ENCODE measurements at places on chromosomes 7 and 10.

DNA sequence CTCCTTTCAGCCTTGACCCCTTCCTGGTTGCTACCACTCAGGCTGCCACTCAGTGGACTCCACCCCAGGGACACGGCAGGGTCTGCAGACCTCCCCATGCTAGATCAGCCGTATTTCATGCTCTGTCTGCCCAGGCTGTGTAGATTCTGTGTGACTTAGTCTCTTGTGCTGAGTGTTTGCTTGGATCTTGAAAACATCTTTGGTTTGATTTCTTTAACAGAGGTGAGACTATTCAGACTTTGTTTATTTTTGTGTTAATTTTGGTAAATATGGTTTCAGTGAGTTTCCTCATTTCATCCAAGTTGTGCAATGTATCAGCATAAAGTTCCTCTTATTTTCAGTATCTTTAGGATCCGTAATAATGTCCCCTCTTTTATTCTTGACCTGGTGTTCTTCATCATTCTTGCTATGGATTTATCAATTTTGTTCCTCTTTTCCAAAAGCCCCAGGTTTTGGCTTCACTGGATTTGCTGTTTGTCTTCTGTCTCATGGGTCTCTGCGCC lies 21.2 kb upstream of the PWWP2B start:
- DNase-seq, result no peak

GRCh38 chr7:42876182-42877068 lies 35.4 kb downstream of the C7orf25 start:
- DNase-seq, result peak; percentile 61

DNA sequence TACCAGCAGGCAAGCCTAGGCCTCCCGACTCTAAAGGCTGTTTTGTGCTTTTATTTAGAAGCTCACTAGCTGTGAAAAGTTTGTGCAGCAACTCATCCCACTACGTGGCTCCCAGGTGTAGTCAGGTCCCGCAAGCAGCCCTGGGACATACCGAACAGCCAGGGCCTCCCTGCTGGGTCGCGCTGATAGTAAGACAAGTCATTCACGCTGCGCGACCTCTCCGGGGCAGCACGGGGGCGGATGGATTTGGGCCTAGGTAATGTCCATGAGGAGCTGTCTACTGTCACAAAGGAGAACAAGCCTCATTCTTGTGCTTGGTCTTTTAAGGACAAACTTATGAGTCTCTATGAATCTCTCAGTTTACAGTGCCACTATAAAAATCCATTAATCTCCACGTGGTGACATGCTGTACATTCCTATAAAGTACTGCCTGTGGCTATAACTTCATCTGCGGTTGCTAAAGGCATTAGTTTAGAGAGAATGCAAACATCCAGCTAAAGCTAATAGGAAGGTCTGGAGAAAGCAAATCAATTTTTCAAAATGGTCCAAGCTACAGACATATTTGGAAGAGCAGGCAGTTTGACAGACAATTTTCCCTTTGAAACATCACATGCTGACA lies 546.8 kb downstream of the PHTF2 start:
- no peak for DNase-seq

GRCh38 chr7:138431517-138431916 lies 28.5 kb upstream of the TRIM24 start:
- DNase-seq, result no peak

- DNase-seq, result no peak
These were observed 76.0 kb downstream of the CALD1 start for GRCh38 chr7:134855442-134855841.

DNA sequence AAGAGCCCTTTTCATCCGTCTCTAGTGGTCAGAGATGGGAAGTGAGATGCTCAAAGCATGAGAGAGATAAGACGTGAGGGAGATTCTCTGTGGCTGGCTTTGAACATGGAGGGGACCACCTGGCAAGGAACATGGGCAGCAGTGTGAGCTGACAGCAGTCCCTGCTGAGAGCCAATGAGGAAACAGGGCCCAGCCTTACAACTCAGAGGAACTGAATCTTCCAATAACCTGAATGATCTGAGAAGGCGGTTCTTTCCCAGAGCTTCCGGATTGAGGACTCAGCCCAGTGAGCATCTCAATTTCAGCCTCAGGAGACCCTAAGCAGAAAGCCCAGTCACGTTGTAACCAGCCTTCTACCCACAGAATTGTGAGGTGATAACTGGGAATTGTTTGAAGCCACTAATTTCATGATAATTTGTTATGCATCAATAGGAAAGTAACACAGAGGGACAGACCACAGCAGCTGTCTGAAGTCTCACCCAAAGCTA lies 33.9 kb upstream of the IKZF1 start:
- DNase-seq, result no peak

DNA sequence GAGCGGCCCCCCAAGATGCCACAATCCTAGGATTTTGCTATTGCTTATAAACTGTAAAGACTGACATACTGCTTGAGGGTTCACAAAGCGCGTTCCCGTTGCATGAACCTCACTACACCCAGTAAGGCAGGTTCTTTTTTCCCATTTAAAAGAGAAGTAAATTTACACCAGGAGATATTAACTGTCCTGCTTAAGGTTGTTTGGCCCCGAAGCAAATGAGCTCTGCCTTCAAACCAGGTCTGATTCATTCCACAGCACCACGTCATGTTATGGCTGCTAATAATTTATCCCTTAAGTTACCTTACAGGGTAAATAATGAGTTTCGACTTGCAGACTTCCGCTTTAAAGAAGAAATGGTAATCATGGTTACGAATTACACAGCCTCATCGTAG lies 559 bp upstream of the FKBP14 start:
- no peak for DNase-seq

DNA sequence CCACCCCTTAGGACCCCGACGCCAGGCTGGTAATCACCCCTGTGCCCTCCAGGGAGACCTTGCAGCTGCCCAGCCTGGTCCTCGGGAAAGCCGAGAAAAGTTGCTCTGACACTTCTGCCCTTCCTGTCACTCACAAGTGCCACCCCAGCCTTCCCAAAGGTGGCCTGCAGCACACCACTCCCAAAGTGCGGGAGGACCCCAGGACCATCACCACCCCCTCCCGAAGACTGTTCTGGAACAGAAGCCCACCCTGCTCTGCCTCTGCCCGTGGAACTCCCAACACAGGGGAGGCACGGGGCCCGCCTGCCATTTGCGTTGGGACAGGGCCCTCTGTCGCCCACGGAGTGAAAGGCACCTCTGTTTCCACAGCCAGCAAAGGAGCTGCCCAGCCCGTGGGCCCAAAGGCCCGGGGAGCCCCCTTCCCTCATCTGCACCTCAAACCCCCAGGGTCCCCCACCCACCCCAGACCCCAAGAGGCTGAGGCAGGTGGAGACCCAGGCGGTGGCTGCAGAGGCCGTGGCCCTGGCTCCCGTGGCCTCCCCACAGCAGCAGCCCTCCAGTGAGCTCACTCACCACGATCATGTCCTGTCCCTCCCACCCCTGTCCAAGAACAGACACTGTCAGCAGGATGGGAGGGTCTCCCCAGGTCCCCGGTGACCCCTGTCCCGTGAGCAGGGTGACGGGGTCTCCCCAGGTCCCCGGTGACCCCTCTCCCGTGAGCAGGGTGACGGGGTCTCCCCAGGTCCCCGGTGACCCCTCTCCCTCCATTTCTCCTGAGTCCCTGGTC lies 47.8 kb upstream of the PPP2R2D start:
- DNase-seq, result no peak

GRCh38 chr10:60203993-60204618 lies 185.6 kb downstream of the ANK3 start:
- DNase-seq, result peak; percentile 38

GRCh38 chr7:37545619-37546534 lies 97.2 kb upstream of the ELMO1 start:
- no peak for DNase-seq

DNA sequence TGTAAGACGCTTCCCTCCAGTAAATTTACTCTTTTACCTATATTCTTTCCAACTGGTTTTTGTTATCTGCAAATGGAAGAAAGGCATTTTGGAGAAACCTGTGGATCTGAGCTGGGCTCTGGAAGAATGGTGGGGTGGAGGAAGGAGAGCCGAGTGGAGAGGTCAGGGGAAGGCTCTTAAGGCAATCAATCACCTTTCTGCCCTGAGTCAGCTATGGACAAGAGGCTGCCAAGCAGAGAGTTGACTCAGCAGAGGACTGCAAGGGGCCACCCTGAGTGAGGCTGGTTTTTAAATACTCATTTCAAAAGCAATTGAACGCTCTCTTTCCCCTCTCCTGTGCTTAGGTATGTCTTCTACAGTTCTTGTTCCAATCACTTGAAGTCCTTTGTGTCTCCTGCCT lies 81.8 kb downstream of the SPAG6 start:
- peak; percentile 87 for DNase-seq

GRCh38 chr7:111012799-111013675 lies 77.9 kb upstream of the LRRN3 start:
- DNase-seq, result no peak

DNA sequence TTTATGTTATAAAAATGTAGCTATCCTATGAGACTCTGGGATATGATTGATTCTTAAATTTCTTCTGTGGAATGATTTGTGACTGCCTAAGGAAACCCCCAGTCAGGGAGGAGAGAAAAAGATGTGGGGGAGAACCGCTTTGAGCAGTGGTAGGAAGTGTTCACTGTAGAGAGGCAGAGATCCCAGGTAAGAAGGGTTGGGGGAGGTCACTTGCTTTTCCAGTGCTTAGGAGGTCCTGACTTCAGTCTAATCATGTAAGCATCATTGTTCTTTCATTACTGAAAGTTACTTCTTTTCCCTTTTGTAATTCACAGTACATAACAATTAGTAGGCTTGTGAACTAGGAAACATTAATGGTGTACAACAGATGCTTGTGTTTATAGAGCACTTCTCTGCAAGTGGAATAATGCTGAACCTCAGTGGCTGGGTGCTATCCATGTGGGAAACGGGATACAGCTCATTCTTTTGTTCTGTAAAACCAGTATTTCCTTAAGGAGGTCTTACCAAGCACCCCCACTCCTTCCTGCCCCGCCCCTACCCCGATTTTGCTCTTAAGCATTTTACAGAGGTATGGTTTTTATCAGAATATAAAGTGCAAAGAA lies 165.4 kb downstream of the ST7 start:
- DNase-seq, result no peak

DNA sequence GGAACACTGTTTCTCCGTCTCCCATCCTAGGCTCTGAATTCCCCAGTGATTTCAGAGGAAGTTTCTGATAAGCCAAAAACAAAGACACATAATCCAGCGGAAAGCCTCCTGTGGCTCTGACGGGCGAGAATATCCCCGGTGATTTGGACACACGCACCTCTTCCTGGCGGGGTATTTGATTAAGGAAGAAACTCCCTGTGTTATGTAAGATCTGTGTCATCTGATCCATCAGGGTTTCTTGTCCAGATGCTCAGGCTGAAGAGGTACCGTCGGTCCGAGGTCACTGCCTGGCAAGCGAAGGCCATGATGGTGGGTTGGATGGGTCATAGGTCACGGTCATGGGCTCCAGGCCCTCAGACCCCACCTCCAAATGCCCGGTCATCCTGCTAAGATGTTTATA lies 39.6 kb upstream of the DNAJB6 start:
- DNase-seq, result no peak

DNA sequence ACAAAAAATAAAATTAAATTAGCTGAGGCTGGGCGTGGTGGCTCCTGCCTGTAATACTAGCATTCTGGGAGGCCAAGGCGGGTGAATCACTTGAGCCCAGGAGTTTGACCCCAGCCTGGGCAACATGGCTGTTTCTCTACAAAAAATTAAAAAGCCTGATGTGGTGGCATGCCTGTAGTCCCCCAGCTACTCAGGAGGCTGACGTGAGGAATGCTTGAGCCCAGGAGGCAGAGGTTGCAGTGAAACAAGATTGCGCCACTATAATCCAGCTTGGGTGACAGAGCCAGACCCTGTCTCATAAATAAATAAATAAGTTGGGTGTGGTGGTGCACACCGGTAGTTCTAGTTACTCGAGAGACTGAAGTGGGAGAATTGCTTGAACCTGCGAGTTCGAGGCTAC lies 65.1 kb downstream of the GNA12 start:
- no peak for DNase-seq

GRCh38 chr10:43479275-43479674 lies 42.4 kb downstream of the ZNF487 start:
- DNase-seq, result no peak

- peak; percentile 49 for DNase-seq
These were observed 21.8 kb downstream of the REEP3 start for GRCh38 chr10:63542835-63543575.

- peak; percentile 37 for DNase-seq
These were observed 62.6 kb downstream of the DOCK4 start for GRCh38 chr7:112143582-112143981.

- peak; percentile 81 for DNase-seq
These were observed 99.7 kb upstream of the CAV2 start for GRCh38 chr7:116399819-116400218.

DNA sequence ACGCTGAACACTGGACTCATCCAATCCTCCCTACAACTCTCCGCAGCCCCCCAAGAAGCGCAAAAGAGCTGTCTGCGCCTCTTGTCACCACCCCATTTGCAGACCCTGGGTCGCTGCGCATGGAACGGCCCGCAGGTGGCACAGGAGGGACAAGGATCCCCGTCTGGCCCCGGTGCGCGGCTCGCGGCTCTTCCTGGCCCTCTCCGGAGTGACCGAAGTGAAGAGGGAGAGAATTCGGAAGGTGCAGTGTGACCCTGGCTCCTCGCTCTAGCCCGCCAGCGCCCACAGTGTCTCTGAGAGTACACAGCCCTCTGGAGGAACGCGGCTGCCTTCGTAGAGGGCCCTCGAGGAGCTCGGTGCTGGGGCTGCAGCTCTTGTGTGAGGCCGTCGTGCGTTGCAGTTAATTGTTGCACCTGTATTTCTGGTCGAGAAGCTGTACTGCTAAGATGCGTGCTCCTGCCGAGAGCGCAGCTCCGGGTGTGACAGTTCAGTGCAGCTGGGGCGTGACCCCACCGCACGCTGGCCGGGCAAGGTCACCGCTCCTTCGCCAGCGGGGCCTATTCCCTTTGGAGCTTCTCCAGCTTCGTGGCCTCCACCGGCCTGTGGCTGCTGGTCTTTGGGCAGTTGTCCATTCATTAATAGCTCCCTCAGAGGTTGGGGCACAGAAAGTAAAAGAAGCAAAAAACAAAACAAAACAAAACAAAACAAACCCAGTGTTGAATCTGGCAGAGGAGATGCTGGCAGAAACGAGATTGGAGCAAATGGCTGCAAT lies 119.0 kb downstream of the SEC23IP start:
- DNase-seq, result no peak

DNA sequence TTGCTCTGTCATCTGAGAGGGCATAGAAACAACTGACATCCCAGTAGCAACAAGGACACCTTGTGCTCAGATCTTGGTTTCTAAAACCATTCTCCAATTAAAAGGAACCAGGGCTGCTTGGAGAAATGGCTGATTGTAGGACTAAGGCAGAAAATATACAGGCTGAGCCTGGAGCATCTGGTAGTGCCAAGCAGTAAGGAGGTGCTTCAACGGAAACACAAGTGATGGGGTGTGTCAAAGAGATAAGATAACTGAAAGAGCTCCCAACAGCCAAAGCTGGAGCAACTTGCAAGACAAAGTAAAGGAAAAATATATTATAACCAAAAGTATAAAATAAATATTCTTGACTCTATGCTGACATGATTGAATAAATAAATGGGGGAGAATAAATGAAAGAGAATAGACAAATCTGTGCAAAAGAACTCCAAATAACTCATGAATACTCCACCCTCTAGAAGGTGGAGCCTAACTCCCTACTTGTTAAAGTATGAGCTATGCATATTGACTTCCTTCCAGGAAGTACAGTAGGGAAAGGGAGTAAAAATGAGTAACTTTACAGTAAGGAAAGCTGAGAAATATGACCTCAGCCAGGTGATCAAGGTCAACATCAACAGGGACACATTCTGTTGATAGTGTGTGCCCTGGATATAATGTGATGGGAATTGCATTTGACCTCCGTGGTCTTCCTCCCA lies 162.4 kb downstream of the NOC3L start:
- no peak for DNase-seq

- DNase-seq, result no peak
These were observed 6.2 kb downstream of the TNRC18 start for GRCh38 chr7:5417106-5418071.
